ENCODE measurements at places on chromosomes 1 and 21.

- DNase-seq: no peak
These were observed 277.4 kb downstream of the BRINP2 start for GRCh38 chr1:177448036-177448615.

DNA sequence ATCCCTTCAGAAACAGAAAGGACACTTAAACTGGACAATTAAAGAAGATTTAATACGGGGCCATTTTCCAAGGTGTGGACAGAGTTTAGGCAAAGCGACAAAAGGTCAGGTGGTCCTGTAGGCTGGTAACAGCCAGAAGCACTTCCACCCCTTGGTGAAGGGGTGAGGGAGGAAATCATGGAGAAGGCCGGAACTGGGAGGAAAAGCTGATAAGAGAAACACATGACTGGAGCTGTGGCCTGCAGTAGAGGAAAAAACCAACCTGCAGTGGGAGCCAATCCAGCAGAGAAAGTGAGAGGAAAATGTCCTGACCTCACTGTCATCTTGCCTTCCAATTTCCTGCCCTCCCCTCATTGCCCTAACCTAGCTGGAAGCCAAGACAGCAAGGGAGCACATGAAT lies 249.8 kb downstream of the LMO4 start:
- DNase-seq: no peak

- peak; percentile 32 for DNase-seq
These were observed 31.6 kb upstream of the UBE2U start for GRCh38 chr1:64171797-64172281.

- peak; percentile 53 for DNase-seq
These were observed 55.5 kb downstream of the SLC66A1 start for GRCh38 chr1:19367584-19368041.

DNA sequence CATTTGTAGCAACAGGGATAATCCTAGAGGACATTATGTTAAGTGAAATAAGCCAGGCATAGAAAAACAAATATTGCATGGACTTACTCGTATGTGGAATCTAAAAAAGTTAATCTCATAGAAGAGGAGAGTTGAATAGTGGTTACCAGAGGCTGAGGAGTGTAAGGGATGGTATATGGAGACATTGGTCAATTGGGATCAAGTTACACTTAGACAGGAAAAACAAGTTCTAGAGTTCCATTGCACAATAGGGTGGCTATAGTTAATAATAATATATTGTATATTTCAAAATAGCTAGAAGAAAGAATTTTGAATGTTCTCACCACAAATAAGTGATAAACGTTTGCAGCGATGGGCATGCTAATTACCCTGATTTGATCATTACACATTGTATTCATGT lies 354.6 kb downstream of the SEC16B start:
- DNase-seq: no peak

GRCh38 chr1:26993237-26994019 lies at the start of gene TRNP1:
Gene TRNP1, plus strand, starts transcription at chr1:26993692. Its CDS starts 95 bp downstream, at chr1:26993787.
- peak; percentile 72 for DNase-seq

- peak; percentile 29 for DNase-seq
These were observed 856 bp downstream of the LHX9 start for GRCh38 chr1:197917805-197918651.

- DNase-seq: no peak
These were observed 34.5 kb downstream of the WNT3A start for GRCh38 chr1:228041316-228041715.

DNA sequence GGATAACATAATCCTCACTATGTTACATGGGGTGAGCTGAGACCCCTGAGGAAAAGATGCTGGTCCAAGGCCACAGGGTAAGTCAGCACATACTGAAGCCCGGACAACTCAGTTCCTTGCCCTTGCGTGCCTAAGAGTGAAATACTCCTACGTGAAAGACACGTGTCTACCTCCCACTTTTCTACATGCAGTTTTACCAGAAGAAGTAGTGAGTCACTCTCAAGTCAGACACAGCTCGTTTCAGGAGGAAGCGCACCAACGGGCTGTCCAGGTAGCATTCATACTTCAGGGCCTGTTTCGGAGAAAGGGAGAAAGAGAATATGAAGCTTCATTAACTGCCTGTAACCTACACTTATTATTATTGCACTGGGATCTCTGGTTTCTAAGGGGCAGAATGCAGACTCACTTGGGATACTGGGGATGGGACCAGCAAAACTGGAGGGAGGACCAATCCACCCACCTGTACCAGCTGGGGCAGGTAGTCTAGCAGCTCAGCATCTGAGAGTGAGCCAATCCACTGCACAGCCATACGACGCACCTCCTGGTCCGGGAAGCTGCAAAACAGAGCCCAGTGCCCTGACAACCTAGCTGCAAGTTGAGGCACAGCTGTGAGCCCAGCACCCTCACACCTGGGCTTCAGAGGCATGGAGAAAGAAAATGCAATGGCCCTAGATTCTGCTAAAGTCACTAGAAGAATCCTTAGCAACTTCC lies 32.4 kb upstream of the PPP1R15B start:
- DNase-seq: no peak

- no peak for DNase-seq
These were observed 21.1 kb downstream of the PAX7 start for GRCh38 chr1:18651713-18652112.

GRCh38 chr1:66978201-66978600 lies 53.4 kb downstream of the MIER1 start:
- DNase-seq: peak; percentile 43

DNA sequence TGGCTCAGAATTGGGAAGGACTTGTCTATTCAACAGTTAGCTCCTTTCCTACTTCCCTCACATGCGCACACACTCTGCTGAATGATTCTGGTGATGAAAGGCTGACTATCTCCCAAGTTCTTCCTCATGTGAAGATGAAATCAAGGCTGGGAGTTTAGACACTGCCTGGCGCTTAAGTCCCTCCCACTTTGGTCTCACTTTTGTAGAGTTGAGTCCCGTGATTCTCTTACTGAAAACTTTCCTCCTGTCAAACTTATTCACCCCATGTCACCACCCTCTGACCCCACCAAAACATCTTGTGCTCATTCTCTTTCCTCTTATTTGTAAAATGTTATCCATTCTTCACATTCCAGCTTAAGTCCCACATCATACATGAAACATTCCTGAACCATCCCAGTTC lies 8.4 kb upstream of the MRPS6 start:
- no peak for DNase-seq

DNA sequence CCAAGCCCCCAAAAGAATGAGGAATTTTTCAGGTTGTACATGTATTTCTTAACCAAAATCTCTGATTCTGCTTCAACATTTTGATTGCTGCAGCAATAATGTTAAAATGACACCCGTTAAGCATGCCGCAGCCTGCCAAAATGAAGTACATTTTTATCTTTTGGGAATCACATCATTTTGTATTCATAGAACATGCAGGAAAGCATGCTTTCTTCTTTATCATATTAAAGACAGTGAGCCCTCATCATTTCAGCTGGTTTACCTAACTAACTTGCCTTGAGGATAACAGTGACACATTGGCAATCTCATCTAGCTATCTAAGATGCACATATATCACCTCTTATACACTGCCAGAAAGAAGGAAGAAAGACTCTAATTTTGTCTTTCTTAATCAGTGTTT lies 299.2 kb downstream of the LTN1 start:
- DNase-seq: no peak

DNA sequence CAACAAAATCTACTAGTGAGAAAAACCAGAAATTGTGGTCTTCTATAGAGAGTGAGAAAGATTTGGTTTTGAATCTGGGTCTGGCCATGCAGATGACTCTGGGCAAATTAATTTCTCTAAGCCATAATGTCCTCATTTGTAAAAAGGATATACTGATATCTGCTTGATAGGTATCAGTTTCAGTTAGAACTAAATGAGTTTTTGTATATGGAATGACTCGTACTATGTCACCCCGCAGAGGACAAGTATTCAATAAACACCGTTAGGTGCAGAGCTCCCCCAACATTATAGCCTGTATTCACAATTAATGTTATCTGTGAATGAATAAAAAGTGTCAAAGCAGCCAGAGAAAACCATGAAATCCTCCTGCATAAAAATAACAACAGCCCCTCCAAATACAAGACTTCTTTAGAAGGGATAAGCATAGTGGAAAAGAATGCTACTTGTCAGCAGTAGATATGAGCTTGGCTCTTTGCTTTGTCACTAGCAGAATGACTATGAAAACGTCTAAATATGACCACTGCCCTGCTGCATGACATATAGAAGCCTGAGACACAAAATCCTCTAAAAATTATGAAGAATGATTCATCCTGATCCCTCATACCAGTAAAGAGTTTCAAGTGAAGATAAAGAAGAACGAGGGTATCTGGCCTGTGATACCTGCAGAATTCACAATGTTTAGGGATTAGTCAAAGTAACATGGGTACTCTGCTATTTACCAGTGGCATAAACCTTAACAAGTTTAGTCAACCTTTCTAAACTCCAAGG lies 17.8 kb downstream of the SCAF4 start:
- DNase-seq: no peak

- DNase-seq: peak; percentile 27
These were observed 296.3 kb downstream of the SMYD3 start for GRCh38 chr1:246210756-246211155.

- DNase-seq: no peak
These were observed 3.8 kb upstream of the NCMAP start for GRCh38 chr1:24551960-24552571.

GRCh38 chr1:110070671-110071242 lies at the start of gene ALX3:
Gene ALX3, minus strand, starts transcription at chr1:110070672. Its CDS starts 60 bp downstream, at chr1:110070612.
- no peak for DNase-seq

DNA sequence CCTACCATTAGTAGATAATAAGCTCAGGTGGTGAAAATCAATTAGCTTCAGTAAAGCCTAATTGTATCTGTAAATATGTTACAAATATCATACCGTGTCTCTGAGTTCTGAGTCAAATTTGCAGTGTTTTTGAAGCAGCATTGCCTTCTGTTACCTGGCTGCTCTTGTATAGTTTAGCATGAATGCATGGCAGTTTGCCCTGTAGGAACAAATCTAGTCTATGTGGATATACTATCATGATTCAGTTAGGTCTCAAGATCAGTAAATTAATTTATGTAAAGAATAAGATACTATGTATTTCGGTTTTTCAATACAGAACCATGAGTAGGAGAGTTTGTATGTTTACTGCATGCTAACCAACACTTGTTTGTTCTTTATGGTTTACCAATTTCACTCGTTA lies 240.6 kb upstream of the C1orf105 start:
- DNase-seq: no peak

- no peak for DNase-seq
These were observed 15.4 kb downstream of the TIE1 start for GRCh38 chr1:43315963-43316737.

DNA sequence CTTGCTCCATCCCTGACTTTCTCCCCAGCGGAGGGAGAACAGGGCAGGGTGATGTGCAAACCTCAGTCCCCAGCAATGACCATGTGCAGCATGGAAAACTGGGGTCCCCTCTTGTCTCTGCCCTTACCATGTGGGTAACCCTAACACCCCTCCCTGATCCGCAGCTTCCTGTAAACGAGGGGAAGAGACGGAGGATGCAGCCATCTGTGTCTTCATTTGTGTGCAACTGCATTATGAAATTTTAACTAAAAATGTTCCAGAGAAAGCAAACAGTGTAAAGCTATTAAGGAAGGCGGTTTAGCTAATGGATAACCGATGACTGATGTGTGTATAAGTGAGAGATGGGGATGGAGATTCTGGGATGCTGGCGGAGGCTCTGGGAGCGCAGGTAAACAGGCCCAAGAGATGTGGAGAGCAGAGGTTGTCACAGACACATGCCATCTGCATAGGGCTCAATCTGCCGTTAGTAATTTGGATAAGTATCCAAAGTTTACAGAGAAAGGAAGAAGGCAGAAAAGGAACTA lies 206.6 kb downstream of the DSCAM start:
- no peak for DNase-seq

DNA sequence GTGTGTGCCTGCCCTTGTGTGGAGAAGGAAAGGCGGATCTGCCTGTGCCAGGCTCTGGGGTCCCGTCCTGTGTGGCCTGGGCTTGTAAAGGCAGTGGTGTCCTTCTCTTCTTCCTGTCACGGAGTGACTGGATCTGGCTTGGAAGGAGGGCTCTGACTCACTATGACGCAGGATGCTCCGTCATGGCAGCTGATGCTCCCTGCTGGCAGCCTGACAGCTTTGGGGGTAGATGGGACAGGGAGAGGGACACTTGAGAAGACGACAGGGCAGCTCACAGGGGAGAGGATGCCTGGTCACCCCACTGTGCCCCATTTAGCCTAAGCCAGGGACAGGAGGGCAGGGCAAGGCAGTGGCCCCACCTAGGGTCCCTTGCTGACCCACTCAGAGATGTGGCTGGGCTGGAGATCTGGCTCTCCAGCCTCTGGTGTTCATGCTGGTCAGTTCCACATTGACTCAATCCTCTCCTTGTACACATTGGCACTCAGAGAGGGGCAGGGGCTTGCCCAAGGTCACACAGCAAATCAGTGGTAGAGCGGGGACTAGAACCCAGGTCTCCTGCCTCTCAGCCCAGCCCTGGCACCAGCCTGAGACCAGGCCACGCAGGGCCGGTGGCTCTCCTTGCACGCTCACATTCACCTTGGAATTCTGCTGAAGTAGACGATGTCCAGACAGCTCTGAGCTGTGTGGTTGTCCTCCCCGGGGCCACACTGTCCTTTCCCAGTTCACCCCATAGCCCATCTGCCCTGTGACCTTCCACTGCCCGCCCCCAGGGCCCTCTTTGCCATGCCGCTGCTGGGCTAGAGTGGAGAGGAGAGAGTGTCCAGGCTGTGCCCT lies 2.8 kb upstream of the FAM131C start:
- DNase-seq: peak; percentile 77

- DNase-seq: no peak
These were observed 219.5 kb downstream of the ZP4 start for GRCh38 chr1:237671262-237671661.

- no peak for DNase-seq
These were observed 6.4 kb downstream of the ACTN2 start for GRCh38 chr1:236692742-236693141.

DNA sequence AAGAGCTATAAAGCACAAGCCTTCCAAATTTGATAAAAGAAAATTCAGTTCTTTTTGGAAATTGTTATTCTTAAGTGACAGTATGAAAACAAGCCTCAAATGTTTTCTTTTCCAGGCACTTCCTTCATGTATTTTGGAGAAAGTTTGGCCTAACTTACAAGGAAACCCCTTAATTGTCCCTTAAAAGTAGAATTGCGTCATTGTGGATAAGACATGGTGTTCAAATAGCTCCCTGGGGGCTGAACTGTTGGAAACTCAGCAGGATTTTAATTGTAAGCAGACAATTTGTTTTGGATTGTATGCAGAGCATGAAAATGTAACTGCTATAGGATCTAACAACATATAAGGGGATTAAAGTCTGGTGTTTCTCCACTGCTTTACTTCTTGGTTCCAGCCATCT lies 35.4 kb upstream of the FGGY start:
- DNase-seq: no peak

- DNase-seq: no peak
These were observed 9.3 kb upstream of the IL19 start for GRCh38 chr1:206761159-206761768.
